Type B pancreatic cell (in vitro differentiated cells): ENCODE measurements at places on chromosomes 1 and 21.

- no peak for DNase-seq
Measured at GRCh38 chr1:157776971-157777391, at the start of gene FCRL2. TSS of gene FCRL2 (minus strand) at chr1:157777132. CDS start at chr1:157777073, 59 bp downstream.

DNA sequence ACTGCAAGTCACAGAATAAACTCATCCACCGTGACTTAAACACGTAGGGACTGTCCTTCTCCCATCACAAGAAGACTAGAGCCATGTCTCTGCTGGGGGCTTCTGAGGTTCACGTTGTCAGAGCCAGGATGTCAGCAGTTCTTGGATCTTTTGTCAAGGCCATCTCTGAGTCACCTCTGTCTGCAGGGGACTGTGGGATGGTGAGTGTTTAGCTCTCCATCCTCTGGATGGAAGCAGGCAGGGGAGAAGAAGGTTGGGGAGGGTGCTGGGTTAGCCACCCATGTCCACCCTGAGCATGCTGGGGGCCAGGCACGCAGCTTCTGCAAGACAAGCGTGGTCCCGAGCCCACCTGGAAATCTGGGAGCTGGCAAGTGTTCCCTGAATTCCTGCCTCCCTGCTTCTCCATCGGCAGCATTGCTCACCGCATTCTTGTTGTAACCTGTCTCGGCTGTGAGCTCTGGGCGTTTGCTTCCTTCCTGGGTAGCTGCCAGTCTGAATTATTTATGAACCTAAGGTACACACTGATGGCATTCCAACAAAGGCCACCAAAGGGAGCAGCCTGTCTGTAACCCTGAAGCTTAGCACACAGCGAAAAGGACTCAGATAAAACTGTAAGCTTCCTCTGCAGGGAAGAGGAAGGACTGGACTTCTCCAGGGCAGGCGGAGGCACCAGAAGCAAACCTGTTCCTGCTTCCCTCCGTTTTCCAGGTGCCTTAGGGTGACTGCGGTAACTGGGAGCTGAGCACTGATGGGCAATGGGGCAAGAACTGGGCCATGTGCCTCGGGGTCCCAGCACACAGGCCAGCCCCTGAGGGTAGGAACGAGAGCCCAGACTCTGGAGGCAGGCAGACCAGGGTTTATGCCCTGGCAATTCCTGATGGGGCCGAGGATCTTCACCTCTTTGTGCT lies 88.6 kb downstream of the RIPK4 start:
- DNase-seq: no peak

GRCh38 chr1:192476802-192477298 lies 98.7 kb upstream of the RGS1 start:
- no peak for DNase-seq

GRCh38 chr21:25850126-25850842 lies 115.5 kb downstream of the GABPA start:
- DNase-seq: no peak

- no peak for DNase-seq
Measured at GRCh38 chr1:46622344-46622743, 5.7 kb upstream of the MOB3C start.

GRCh38 chr1:212871976-212872375 lies 13.9 kb downstream of the FLVCR1 start:
- DNase-seq: no peak

DNA sequence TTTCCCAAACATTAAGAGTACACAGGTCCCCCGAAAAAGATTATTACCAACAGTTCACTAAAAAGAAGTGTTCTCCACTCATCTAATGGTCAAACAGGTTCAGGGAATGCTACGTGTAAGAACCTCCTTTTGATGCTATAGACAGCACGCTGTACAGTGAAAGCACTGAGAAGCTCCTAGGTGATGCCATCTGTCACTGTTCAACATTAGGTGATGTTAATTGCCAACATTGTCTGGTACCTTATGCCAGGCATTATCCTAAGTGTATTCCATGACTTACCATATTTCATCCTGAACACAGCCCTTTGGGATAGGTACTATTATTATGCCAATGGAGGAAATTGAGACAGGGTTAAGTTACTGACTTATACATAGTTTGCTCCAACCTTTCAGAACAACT lies 82.1 kb downstream of the DAB1 start:
- DNase-seq: no peak
